NCI-H82 (cell line): ENCODE measurements at places on chromosomes 16 and 17.
A peak's percentile ranks its signal among the peaks of the same experiment; 100 is the strongest.

DNA sequence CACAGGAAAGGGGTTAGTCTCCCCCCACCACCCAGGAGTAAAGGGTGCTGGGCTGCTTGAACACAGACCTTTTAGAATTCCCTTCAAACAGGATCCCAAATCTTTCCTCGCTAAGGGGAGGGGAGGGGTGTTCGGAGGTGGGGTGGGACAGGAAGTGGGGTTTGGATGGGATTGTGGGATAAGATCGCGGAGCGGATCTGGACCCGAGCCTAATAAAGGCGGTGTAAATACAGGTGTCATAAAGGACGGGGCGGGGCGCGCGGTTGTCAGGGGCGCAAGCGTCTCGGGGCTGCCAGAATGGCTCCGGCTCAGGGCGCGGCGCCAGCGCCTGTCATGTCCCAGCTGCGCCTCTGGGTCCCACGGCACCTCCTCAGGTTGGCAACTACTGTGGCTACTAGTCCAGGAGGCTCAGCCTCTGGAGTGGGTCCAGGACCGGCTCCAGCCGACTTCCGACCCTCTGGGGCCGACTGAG, 59.8 kb upstream of the FBXO47 start:
- DNase-seq = peak; percentile 43

- DNase-seq = no peak
Measured at GRCh38 chr17:60087882-60088669, 9.4 kb upstream of the HEATR6 start.

GRCh38 chr17:15381707-15382106, 40.3 kb upstream of the TEKT3 start:
- no peak for DNase-seq

DNA sequence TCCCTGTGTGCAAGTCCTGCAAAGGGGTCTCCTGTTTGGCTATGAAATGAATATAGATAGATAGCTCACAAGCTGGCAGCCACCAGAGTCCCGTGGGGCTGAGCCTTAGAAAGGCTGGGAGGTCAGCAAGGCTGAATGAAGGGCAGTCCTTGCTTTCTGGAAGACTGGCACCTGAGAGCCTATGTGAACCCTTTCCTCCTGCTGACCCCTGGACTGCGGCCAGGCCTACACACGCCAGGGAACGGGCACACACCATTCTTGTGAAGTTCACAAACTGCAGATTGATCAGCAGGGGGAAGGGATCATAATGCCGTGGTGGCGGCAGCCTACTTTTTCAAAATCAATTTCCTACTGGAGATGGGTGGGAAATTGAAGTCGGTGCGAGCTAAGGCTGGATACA, 985 bp upstream of the C17orf107 start:
- no peak for DNase-seq

GRCh38 chr17:1563786-1564613, 1.4 kb upstream of the PITPNA start:
- peak; percentile 39 for DNase-seq

- peak; percentile 85 for DNase-seq
Measured at GRCh38 chr16:12900156-12900555, 1.2 kb upstream of the SHISA9 start.

GRCh38 chr17:50452630-50453300, 15.9 kb downstream of the CHAD start:
- no peak for DNase-seq

- DNase-seq = peak; percentile 65
Measured at GRCh38 chr16:78543023-78543422, 443.6 kb downstream of the WWOX start.

DNA sequence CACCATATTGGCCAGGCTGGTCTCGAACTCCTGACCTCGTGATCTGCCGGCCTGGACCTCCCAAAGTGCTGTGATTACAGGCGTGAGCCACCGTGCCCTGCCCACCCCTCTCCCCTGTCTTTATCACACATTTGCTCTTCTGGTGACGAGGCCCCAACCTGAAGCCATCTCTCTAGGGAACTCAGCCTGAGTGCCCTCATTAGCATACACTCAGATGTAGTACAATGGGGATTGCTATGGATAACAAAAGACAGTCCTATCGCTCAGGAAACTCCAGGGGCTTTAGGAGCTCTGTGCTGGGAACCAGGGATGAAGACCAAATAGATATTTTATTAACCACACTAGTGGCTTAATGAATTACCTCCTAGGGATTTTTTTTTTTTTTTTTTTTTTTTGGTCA, 100.7 kb downstream of the MARF1 start:
- DNase-seq = no peak

DNA sequence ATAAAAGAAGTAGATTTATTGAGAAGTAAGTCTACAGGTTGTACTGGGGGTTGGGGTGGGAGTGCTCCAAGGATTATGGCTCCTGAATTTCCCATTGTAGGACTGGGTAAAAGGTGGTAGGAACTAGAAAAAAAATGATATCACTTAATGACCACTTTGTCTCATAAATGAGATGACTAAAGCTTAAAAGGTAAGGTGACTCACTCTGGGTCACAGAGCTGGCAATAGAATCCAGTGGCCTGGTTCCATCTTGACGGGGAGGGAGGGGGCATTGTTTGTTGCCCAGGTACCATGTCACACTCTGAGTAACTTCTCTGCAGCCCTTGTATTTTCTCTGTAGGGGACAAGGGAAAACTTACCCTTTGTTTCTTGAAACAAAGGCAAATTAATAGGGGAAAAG, 126.1 kb downstream of the PITPNC1 start:
- no peak for DNase-seq

DNA sequence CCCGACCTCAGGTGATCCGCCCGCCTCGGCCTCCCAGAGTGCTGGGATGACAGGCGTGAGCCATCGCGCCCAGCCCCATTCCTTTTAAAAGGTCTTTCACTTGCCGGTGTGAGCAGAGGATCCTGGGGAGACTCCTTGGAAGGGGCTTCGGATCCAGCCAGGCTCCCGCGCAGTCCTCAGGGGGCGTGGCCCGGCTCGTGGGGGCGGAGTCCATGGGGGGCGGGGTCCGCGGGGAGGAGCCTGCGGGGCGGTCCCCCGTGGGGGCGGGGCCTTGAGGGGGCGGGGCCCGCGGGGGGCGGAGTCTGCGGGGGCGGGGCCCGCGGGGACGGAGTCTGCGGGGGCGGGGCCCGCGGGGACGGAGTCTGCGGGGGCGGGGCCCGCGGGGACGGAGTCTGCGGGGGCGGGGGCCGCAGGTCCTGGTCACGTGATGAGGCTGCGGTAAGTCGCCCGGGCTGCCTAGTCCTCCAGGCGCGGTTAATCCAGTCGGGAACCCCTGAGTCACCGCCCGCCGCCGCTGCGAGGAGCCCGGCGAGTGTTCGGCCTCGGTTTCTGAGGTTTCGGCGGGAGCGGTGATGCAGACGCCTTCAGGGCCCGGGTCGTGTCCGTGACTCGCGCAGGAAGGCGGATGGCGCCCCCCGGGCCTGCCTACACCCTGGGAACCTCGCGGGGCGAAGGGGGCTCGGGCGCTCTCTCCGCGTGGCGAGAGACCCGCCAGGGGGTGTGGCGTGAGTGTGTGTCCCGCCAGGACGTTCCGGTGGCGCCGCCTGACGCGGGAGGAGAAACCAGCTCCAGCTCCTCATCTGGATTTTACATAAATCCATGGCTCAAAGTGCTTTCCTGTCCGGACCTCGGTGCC, 23.6 kb upstream of the ABR start:
- DNase-seq = peak; percentile 94
